ENCODE measurements at places on chromosomes 5 and 9.

GRCh38 chr9:91896513-91897121, 53.4 kb downstream of the ROR2 start:
- DNase-seq: no peak

DNA sequence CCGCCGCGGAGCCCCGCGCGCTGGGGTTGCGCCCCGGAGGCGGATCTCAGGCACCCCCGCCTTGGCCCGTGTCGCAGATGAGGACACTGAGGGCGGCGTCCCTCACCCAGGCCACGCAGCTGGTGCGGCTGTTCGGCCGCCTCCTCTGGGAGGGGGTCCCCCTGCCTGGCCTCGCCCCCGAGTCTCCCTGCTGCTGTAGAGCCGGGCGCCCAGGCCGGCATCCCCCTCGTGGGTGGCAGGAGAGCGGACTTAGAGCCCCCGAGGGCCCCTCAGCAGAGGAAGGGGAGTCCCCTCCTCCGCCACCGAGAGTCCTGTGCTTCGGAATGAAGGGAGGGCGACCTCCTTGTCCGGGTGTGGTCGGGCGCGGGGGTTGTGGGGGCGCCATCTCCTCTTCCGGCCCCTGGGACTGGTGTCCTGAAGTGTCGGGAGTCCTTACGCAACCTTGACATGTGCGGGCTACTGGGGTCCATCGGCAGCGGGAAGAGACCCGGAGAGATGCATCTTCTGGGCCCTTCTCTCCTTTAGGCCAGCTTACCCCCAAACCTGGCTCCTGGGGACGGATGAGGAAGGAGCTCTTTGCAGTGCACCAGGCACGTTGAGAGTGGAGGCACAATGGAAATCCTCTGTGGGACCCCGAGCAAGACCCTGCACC, 11.7 kb upstream of the EXOSC2 start:
- no peak for DNase-seq

DNA sequence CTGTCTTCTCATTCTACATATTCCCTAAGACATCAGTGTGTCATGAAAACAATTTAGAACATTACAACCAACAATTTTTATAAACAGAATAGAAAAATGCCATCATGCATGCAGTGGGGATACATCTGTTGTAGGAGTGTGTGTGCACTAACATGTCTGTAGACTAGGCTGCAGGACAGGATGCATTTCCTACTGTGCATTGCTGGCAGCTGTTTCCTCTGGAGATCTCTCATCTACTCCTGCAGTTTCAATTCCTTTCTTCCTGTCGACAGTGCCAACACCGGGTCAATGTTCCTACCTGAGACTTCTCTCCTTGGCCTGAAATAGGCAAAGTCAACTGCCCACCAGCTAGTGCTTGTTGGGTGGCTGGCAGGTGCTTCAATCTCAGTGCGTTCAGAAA, 69.8 kb downstream of the ANKH start:
- no peak for DNase-seq

DNA sequence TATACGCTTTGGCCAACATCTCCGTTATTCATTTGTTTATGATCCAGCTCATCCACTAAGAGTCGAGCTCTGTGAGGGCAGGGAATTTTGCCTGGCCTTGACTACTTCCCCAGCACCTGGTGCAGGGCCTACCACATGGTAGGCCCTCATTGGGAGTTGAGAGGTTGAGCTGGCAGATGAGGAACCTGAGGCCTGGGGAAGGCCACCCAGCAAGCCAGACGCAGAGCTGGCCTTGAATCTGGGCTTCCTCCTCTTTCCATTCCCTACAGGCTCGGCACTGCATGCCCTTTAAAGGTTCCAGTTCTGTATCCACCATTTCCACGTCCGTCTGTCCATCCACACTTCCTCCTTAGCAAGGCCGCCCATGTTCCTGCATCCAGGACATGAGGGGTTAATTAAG, 24.2 kb downstream of the KCNMB1 start:
- no peak for DNase-seq

GRCh38 chr5:133456933-133457402, 155.4 kb downstream of the FSTL4 start:
- no peak for DNase-seq
